ENCODE measurements at places on chromosomes 6 and 20.

DNA sequence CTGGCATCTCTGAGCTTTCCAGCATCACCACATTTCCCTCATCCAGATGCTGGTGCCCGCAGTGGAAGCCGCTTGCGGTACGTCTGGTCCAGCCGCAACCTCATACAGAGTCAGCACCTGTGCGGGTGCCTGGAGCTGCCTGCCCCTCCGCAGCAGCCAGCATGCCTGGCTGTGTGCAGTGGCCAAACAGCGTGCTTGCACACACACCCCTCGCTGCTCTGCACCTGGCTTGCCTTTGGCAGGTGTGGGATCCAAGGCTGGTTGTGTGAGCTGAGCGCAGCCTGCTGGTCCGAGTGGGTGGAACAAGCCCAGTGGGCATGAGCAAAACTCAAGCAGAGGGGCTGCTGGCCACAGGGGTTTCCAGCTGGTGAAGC lies 3.1 kb upstream of the HINT3 start:
- no peak for DNase-seq

- DNase-seq: no peak
Observed at GRCh38 chr6:70956191-70956450, 739 bp downstream of the B3GAT2 start.

DNA sequence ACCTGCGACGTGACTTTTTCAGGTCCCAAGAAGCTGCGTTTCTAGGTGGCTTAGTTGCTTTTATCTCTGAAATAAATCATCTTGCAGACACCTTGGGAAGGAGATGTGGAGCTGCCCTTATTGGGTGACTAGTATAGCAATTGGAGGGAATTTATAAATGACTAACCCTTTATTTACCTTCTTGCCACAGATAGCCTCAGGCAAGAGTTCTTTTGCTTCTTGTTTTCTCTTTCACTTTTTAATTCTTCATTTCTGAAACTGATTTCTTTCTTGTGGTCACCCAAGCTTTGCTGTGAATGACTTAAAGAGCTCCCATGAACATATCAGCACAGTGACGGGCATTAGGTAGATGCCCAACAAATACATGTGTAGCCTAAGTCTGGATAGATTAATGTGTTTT lies 3.0 kb downstream of the ADGRF4 start:
- DNase-seq: no peak

- DNase-seq: no peak
Observed at GRCh38 chr20:32709632-32710121, 33.6 kb downstream of the COMMD7 start.

DNA sequence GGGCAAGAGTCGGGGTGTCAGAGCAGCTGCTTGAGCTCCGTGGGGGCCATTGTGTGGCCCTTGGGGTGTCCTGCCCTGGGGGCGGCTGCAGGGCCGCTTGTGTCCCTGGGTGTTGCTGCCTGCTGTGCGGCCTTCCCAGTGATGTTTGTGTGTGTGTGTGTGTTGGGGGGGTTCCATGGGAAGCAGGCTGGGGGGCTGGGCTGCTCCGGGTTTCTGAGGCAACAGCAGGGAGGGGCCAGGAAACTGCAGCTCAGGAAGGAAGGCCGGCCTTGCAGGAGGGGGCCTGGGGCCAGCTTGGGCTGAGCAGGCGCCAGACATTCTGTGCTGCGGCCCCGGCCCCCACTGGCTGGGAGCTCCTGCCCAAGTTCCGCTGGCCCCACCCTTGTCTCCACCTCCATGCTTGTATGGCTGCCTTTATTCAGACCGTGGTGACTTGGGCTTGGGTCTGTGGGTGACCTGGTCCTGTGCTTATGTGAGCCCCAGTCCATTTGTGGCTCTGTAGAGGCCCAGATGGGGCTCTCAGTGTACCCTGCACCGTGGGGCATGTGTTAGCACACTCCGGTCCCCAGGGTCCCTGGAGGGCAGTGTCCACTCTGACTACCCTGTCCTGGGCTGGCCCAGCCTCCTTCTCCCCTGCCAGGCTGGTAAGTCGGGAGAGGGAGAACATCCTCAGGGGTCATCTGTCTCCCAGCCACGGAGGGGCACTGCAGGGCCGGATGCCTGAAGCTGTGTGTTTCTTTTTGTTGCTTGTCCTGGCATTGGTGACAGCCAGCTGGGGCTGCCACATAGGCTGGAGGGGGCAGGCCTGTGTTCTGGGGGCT lies 4.6 kb upstream of the SOX18 start:
- DNase-seq: no peak

DNA sequence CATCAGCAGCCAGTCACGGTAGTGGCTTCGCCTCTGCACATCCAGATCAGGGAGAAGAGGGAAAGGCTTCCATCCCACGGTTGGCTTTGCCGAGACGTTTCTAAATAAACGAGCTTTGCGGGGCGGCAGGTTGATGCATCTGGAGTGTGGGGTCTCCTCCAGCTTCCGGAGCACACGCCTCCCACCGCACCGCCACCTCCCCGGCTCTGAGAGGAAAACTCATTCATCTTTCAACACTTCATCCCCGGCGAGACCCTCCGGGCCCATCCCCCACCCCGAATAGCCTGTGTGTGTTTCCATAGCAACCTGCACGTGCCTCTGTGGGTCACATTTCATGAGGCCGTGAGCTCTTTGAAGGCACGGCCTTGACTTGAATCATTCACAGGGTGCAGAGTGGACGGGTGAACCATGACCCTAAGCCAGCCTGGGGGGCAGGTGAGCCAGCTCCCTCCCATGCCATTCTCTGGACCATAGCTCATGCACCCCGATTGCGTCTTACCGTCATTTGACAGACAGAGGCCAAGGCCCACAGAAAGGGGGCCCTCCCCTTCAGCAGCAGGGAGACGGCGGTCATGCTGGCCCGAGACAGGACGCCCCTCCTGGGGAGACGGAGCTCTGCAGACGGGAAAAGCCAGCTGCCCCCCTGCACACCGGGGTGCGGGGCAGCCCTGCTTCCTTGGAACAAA lies 16.2 kb upstream of the CHRNA4 start:
- no peak for DNase-seq

- no peak for DNase-seq
Observed at GRCh38 chr20:5000263-5001173, 792 bp downstream of the SLC23A2 start.

- DNase-seq: no peak
Observed at GRCh38 chr6:134132494-134133141, 80.2 kb upstream of the SLC2A12 start.

DNA sequence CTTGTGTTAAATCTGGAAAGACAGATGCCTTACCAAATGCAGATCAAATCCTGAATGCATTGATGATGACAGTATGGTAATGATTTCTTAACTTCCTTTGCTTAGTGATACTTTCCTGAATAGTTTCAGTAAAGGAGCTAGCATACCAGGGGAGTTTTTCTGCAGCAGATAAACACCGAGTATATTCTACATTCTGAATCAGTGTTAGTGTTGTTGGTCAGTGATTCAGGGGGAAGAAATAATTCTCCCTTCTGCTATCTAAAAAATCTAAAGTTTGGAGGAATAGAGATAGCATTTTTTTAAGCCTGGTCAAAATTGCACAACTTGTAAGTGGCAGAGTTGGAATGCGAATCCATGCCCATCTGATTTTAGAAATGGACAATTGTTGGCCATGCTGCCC lies 512.2 kb upstream of the MARCKS start:
- DNase-seq: no peak

DNA sequence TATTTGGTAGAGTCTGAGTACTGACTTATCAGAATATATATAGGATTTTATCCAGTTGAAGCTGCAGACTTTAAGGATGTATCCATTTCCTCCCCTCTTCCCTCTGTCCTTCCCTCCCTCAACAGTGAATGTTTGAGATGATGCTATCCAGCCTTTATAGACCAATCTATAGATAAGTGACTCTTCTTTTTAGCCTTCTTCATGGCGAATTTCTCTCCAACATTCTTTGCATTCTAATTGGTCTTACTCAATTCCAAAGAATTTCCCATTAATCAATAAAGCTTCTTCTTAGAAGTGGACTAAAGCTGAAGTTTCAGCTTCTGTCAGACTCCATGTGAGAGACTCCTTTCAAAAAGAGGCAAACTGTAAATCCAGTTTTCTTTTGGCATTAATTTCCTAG lies 99.3 kb downstream of the AIG1 start:
- DNase-seq: no peak

DNA sequence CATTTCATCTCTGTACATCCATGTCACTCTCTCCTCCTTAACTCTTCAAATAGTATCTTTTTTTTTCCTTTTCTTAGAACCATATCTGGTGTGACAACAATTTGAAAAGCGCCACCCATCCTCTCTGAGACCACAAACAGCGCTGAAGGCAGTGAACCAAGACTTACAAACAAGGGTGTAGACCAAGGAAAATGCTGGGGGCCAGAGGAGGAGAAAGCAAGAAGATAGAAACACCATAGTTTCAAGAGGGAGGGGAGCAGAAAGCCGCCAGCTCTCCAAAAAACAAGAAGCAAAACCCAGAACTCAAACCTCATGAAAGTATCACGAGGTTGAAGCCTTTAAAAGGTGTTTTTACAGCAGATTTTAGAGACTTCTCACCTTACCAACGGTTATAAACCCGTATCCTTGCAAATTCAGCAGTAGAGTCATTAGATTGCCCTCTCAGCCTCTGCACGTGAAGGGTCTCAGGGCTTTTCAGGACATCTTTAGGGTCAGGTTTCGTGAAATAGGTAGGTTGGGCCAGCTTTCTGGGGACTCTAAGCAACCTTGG lies 13.3 kb upstream of the RIPOR2 start:
- DNase-seq: no peak

DNA sequence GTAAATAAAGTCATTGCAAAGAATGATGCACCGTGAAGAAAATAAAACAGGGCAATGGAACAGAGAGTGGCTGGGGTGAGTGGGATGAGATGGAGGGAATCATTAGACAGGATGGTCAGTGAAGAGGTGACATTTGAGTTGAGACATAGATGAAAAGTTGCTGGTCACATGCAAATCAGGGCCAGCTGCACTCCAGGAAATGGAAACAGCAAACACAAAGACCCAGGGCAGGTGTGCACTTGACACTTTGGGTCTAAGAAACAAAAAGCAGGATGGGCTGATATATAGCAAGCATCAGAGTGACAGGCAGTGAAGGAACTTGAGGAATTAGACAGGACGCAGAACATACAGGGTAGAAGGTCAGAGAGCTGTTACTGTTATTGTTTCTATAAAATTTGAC lies 171.5 kb upstream of the RIPOR2 start:
- no peak for DNase-seq

DNA sequence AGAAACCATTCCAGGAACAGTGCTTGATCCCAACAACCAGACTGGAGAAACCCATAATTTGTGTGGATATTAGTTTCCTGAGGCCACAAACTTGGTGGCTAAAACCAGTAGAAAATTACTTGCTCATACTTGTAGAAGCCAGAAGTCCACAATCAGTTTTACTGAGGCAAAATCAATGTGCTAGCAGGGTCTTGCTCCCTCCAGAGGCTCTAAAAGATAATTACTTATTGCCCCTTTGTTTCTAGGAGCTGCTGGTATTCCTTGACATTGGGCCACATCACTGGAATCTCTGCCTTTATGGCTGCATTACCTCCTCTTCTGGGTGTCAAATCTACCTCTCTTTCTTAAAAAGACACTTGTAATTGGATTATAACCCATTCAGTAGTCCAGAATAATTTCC lies 142.2 kb upstream of the SAMD5 start:
- DNase-seq: no peak

DNA sequence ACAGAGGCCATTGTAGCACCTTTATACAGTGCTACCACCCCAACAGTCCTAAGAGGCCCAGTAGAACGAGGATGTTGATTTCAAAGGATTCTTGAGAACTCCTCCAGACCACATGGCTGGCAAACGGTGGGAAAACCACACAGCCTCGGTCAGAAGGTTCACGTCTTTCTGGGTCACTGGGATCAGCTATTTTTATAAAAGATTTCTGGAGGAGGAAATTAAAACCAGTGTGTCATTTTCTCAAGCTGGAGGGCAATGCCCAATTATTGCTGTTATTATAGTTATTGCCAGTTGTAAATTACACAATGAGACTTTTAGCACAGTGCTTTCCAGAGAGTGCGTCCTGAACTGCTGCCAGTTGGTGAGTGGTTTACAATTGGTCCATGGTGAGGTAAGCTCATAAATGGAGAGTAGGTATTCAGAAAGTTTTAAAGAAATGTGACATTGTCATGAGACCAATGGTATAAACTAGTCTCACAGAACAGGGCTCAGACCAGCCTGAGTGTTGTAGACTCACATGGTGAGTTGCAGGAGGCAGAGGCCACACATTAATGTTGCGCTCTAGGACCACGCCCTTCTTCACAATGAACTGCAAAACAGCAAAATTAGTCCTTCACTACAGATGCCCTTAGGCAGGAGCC lies 8.4 kb upstream of the PPP1R14C start:
- DNase-seq: no peak

DNA sequence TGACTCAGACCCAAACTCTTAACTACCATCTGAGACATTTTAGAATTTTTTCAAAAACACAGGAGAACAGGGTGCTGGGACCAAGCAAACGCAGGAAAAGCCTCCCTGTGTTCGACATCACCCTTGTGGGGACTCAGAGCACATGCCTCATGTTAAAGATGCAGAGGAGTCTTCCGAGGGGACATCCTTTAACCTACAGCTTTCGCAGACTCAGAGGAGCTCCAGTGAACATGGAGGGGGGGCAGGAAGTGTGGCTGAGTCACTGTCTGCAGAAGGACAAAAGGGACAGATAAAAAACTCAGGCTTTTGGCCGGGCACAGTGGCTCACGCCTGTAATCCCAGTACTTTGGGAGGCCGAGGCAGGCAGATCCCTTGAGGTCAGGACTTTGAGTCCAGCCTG lies 15.1 kb downstream of the BMP7 start:
- DNase-seq: no peak

DNA sequence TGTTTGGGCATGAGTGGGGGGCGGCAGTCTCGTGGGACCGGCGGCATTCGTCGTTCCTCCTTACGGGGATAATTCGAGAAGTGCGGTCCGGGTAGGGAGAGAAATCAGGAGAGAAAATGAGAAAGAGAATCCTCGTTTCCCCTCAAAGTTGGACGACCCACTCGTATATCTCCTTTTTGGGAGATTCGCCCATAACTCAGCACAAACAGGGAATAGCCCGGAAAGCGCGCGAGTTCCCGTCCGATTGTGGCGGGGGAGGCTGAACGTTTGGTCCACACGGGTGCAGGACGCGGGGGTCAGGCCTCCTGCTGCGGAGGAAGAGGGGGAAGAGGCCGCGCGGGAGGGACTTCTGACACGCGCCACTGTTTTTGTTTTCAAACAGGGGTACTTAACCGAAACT lies 42.4 kb downstream of the POPDC3 start:
- no peak for DNase-seq

Measured in bone marrow (tissue), 2 donors.